ENCODE measurements at places on chromosomes 2 and 18.

- DNase-seq: peak; percentile 32
Observed at GRCh38 chr18:48974304-48975119, 23.7 kb upstream of the SMAD7 start.

- DNase-seq: no peak
Observed at GRCh38 chr2:237616734-237617586, 10.4 kb upstream of the LRRFIP1 start.

GRCh38 chr18:69250305-69251151 lies 150.2 kb upstream of the DOK6 start:
- DNase-seq: no peak

DNA sequence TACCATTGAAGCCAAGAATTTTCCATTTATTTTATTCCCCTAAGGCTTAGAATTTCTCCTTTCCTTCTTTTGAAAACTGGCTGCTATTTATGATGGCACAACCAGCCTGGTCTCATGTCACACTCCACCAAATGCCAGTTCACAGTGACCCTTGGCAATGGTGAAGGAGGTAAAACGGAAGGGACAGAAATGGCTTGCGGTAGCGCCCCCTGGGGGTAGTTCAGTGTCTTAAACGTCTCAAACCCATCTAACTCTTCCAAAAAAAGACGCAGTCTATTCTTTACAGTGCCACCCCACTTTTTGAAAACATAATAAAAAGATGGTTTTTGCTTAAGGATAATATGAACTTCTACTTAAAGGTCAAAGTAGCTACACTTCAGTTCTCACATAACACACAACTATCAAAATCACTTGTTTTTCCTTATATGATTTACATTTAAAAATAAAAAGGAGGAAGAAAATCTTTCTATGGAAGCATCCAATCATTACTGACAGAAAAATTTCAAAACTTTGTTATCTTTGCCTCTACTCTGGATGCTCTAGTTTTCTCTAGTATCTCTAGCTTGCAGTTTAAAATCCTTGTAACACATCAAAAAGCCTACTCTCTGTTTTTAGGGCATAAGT lies 28.0 kb downstream of the PNO1 start:
- peak; percentile 69 for DNase-seq

- no peak for DNase-seq
Observed at GRCh38 chr2:179824961-179825360, 36.5 kb downstream of the ZNF385B start.

All from iPS-NIHi11 (cell line).